ENCODE measurements at places on chromosomes 12 and 14.

DNA sequence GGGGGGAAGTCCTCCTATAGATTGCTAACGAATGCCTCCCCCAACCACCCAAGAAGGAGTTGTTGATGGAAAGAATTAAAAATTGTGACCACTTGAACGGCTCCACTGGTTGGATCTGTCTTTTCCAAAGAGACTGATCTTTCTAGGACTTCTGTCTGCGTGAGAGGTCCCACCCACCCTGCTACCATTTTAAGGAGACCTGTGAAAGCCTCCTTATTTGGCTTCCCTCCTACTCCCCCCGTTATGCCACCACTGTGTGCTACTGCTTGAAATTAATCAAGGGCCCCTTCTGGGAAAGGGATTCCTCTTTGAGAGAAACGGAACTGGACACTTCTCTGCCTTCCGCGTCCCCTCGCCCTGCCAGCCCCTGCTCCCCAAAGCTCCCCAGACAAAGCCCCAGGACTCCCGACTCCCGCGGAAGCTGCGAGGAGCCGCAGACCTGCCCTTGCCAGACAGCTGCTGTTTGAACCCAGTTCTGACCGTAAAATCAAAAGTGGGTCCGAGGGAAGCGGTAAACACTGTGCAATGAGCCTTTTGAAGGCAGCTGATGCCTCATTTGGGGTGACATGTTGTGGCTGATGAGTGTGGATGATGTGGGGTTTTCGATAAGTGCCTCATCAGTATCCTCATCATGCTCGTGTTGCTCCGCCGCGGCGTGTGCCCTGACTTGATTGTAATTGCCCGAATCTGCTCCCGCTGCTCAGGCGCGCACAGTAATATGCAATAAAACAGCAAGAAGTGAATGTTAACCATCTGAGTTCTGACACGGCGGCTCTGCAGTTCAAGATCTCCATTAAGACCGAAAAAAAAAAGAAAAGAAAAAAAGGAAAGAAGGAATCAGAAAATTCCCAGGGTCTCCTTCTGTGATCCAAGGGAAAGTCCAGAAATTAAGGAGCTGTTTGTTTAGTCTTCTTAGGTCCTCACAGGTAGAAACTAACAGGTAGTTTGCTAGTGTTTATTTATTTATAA, 48.2 kb downstream of the MBIP start:
- DNase-seq = no peak

GRCh38 chr12:93918900-93919299, 229.5 kb upstream of the PLXNC1 start:
- DNase-seq = no peak

DNA sequence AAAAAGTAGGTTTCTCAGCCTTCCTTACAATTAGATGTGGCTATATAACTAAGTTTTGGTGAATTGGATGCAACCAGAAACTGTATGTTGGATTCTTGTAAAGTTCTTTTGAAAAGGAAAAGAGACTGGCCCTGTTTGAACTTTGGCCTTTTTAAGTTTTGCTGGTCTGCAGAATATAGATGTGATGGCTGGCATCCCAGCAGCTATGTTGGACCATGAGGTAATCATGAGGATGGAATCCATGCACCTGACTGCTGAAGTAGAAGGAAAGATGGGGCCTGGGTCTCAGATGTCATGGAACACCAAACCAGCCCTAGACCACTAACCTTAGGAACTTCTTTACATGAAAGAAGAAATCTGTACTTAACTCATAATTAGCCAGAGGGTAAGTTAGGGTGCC, 482.5 kb downstream of the GLT1D1 start:
- no peak for DNase-seq

- DNase-seq = no peak
Measured at GRCh38 chr12:14442221-14442881, 76.9 kb downstream of the ATF7IP start.

- no peak for DNase-seq
Measured at GRCh38 chr12:120209851-120210250, 8.9 kb upstream of the RPLP0 start.

GRCh38 chr14:69886453-69887242, 7.4 kb downstream of the SMOC1 start:
- no peak for DNase-seq

DNA sequence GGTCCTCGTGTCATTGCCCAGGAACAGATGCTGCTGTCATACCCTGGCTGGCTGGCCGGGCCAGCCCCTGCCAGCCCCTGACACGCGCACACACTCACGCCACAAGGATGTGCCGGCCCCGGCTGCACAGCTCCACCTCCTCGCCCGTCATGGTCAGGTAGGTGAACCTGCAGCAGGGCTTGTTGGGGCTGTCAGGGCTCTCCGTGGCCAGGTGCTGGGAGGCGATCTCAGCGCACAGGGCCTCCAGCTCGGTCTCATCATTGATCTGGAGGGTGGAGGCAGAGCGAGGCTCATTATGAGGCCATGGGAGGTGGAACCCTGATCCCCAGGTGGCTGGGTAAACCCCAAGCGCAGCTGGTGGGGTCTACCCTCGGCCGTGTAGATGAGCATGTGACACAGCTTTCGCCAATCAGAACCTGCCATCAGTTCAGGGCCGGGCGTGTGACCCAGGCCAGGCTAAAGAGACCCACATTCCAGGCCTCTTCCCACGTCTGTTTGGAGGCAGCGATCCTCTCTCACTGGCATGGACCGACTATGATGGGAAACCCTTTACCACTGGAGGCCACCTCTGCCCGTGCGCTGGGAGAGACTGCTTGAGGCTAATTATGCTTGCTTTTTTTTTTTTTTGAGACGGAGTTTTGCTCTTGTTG, 38.8 kb downstream of the TRAFD1 start:
- no peak for DNase-seq

GRCh38 chr14:55802986-55803872, 223.2 kb downstream of the KTN1 start:
- DNase-seq = peak; percentile 29

DNA sequence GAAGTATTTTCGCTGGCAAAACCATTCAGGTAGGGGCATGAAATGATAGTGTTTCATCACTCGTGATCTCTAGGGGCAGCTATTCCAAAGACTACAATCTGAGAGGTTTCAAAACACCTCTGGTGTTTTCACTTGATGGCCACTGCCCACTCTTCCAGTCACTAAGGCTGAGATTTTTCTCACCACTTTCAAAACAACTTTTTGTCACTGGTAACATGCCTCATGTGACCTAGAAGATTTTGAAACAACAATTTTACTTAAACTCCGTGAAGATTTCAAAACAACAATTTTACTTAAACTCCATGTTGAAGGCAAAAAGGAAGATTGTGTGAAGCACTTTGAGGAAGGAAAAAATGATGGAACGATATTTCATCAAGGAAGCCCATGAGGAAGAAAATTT, 1.2 kb upstream of the IRAK3 start:
- DNase-seq = no peak

- no peak for DNase-seq
Measured at GRCh38 chr14:20601522-20601921, 10.3 kb upstream of the RNASE12 start.

GRCh38 chr12:96421014-96421413, 20.8 kb upstream of the CDK17 start:
- DNase-seq = no peak

DNA sequence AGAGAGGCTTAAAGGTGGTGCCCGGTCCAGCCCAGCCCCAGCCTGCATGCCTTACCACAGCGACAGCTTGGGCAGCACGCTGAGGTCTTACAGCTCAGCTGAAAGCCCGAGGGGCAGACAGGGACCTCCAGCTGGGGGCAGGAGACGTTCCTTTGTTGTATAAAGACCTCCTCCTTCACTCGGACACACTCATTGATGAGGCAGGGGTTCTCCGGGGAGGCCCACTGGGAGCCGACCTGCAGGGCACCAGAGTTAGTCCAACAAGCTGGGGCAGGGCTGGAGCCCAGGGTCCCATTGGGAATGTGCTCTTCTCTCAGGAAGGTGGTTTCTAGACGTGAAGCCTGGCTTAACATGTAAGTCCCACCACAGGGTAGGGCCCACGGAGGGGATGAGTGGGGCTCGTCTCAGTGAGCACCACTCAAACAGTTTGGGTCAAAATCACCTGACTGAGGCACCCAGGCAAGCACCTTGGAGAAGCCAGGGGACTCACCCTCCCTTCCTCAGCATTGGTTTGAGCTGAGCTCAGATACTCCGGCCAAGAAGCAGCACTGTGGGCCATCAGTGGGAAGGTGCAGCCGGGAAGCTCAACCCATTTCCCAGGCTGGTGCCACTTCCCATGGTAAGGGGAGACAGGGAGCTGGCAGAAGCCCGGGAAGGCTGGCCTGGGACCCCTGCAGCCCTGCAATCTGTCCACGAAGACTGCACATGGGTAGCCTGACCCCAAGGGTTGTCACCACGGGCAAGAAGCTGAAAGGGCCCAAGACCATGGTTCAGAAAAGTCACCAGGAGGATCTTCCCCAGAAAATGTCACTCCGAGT, 24.3 kb upstream of the ANO2 start:
- no peak for DNase-seq
